ENCODE measurements at places on chromosomes 16 and 17.

DNA sequence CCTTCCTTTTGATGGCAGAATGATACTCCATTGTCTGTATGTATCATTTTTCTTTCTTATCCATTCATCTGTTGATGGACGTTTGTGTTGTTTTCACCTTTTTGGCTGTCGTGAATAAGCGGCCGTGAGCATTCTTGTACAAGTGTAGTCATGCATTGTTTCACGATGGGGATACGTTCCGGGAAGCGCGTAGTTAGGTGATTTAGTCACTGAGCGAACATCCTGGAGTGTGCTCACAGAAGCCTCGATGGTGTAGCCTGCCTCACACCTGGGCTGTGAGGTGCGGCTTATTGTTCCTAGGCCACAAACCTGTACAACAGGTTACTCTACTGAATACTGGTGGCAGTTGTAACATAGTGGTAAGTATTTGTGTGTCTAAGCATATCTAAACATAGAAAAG lies 136.5 kb downstream of the CMIP start:
- no peak for DNase-seq

- DNase-seq, result no peak
Measured at GRCh38 chr17:51845776-51846175, 312.7 kb downstream of the CA10 start.

DNA sequence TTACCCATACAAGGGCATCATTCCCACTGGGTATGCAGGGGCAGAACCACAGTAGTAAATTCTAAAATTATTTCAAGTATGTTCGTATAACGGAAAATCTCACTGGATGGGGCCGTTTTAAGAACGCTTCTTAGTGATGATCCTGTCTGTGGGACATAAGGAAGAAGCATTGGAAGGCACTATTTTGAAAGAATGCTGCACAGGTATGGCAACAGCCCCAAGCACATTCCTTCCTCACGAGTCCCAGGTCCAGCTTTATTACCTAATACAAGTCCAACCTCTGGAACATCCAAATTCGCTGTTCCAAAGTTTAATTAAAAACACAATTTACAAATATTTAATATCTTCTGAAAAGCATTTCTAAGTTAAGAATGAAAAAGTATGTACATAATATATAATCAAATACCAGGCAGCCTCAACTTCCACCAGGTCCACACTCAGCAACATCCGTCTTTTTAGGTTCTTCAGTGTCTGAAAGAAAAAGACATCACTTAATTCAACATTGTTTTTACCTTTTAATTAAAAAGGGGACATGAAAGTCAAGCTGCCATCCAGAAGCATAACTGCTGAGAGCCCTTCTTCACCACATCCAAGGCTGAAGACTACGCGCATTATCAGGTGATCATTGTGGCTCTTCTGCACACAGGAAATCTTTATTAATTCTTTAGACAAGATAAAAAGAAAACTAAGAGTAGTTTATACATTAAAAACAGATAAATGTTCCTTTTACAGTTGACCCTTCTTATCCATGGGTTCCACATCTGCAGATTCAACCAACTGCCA lies 49.8 kb downstream of the BRD7 start:
- DNase-seq, result no peak

- no peak for DNase-seq
Measured at GRCh38 chr17:50440172-50440837, 14.3 kb downstream of the ACSF2 start.

DNA sequence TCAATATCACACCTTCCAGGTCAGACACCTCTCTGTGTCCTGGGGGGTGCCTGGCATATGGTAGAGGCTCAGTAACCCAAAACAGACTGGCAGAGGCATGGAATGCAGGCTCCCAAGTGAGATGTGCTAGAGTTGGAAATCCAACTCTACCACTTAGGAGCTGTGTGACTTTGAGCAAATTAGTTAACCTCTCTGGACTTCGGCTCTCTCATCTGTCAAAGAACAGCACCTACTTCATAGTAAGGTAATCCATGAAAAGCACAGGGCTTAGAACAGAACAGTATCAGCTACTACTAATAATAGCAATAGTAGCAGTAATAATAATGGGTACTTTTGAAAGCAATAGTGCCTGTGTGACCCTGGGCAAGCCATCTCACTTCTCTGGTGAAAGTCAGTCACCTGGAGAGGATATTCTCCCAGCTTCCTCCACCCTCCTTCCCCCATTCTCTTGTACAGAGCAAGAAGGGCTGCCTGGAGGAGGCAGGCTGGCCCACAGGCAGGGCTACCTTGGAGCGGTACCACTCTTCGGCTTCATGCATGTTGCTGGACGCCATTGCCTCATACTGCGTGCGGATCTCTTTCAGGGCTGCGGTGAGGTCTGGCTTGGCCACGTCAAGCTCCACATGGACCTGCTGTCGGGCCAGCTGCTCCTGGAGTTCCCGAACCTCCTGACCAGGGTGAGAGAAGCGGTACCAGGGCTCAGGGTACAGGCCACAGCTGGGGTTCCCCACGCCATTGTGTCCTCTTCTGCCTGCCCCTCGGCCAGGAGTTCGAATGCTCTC lies 2.3 kb downstream of the GFAP start:
- DNase-seq, result peak; percentile 31

GRCh38 chr17:27618417-27618816 lies 12.6 kb upstream of the LGALS9 start:
- no peak for DNase-seq

GRCh38 chr16:78278056-78278450 lies 178.6 kb downstream of the WWOX start:
- no peak for DNase-seq

GRCh38 chr16:14344292-14344691 lies 273.2 kb downstream of the MRTFB start:
- DNase-seq, result no peak

DNA sequence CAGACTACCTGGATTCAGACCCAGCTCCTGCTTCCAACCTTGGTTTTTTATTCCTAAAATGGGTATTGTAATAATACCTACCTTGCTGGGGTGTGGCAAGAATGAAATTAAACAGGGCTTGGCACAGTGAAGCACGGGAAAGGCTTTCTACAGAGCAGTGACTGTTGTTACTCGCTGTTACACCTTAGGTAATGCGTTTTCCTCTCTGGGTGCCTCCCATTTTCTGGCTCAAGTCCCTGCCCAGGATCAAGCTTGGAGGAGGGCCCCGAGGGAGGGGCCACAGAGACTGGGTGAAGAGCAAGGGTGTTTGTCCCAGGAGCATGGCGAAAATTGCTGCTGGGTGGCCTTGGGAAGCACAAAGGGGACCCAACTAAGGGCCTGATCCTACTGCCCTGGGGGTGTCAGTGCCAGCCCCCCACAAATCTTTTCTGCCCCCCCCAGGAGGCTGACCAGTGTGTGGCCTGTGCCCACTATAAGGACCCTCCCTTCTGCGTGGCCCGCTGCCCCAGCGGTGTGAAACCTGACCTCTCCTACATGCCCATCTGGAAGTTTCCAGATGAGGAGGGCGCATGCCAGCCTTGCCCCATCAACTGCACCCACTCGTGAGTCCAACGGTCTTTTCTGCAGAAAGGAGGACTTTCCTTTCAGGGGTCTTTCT lies 13.3 kb downstream of the MIEN1 start:
- DNase-seq, result no peak

Measured in activated effector memory CD4-positive, alpha-beta T cell treated with anti-CD3 and anti-CD28 coated beads, Interleukin-2, amount 50 U/mL, for 16 hours (primary cell).